CD4-positive, alpha-beta T cell (primary cell): ENCODE measurements at places on chromosomes 4 and X.

GRCh38 chr4:17650406-17650805 is 36.0 kb downstream of the MED28 start:
- DNase-seq: no peak

DNA sequence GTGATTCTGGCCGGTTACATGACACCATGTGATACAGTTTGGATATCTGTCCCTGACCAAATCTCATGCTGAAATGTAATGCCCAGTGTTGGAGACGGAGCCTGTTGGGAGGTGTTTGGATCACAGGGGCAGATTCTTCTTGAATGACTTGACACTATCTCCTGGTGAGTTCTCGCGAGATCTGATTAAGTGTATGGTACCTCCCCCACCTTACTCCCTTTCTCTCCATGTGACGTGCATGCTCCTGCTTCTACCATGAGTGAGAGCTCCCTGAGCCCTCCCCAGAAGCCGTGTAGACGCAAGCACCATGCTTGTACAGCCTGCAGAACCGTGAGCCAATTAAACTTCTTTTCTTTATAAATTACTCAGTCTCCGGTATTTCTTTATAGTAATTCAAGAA is 23.6 kb downstream of the CPE start:
- DNase-seq: no peak

DNA sequence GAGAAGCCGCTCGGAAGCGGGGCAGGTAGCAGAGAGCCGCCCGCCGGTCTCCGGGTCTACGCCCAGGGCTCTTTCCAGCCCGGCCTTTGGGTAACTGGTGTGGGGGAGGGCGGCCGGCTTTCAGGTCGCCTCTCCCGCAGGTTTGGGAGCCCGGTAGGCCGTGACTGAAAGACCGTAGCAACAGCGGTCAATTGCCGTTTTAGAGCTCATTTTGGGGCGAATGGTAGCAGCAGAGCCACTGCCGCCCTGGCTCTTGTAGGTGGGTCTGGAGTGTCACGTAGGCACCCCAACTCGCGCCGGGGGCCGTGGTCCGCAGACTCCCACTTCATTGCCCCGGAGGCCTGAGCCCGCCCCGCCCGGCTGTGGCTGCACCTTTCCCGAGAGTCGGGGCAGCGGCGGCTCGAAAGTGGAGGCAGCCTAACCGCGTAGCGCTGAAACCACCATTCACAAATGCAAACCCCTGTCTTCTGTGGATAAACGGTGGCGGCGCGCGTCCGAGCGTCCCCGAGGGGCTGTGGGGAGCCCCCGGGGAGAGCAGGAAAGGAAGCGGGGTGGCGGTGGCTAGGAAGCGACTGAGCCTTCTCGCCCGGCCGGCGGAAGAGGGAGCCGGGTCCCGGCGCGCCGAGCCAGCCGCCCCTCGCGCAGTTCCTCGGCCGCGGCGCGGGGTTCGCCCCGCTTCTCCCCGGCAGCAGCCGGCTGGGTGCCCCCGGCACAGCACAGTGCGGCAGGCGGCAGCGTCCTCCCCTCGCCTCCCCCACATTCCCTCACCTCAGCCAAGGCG is 2185.1 kb upstream of the TENM3 start:
- DNase-seq: no peak

DNA sequence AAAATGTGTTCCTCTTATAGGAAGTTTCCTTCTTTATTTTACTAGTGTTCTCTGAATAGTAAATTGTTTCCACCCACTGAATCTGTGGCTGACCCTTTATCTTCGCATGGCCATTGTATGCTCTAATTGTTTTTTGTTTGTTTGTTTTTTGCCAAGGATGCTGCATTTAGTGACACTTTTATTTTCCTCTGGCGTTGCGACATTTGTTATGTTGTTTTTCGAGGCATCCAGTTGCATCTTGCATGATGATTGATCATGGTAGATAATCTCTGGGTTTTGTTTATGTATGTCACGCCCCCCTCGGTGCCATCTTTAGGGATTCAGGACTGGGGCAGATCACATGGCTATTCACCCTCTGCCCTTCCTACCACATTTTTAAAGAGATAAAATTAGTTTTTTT is 2.2 kb downstream of the NMU start:
- DNase-seq: no peak

- no peak for DNase-seq
Measured at GRCh38 chr4:138158746-138159297, 83.3 kb downstream of the SLC7A11 start.

DNA sequence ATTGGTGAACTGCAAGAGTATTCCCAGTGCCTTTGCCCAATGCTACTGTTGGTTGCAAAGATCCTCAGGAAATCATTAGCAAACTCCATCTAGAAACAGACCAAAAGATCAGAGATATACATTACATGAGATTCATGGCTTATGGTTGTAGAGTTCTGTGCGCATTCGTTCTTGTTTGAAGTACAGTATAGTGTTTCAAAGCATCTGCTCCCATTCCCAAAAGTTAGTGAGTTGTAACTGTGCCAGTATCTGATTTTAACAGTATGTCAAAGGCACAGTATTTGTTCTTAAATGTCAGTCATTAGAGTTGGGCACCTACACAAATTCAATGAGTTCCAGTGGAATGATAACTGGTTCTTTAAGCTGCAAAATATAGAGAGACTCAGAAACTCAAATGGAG is 314.7 kb upstream of the ATOH1 start:
- DNase-seq: no peak

GRCh38 chrX:123878252-123878721 is 18.4 kb downstream of the XIAP start:
- no peak for DNase-seq

- DNase-seq: no peak
Measured at GRCh38 chr4:117422297-117422696, 336.9 kb upstream of the TRAM1L1 start.

GRCh38 chr4:1239141-1239949 is 9.6 kb downstream of the CTBP1 start:
- no peak for DNase-seq

GRCh38 chrX:108097380-108097779 is 5.8 kb downstream of the ATG4A start:
- no peak for DNase-seq
